Myometrial cell (primary cell): ENCODE measurements at places on chromosomes 16 and 17. TPM values are rescaled to one million over a fixed set of nuclear protein-coding genes. Genes with fewer than 3 reads are reported as not detected.

The WDR90 gene
- 17.6 and 19.3 TPM in 2 replicates for total RNA-seq

The PFAS gene
- 45.9 and 77.3 TPM in 2 replicates for total RNA-seq

The CCDC40 gene
- total RNA-seq = 0.29 and 0.53 TPM in 2 replicates

The CPHXL2 gene
- total RNA-seq = not detected in 2 replicates

The KRTAP4-3 gene
- not detected in 2 replicates for total RNA-seq

The KCNAB3 gene
- total RNA-seq = 0.58 and 1.2 TPM in 2 replicates

The PRSS27 gene
- total RNA-seq = 0.29 and 0.35 TPM in 2 replicates

The HAP1 gene
- not detected in 2 replicates for total RNA-seq

The GSDMA gene
- not detected in 2 replicates for total RNA-seq

The ULK2 gene
- 15.0 and 17.0 TPM in 2 replicates for total RNA-seq

The SRCIN1 gene
- not detected in 2 replicates for total RNA-seq

The CDIP1 gene
- total RNA-seq = 6.6 and 10.1 TPM in 2 replicates

The SLC6A2 gene
- total RNA-seq = not detected in 2 replicates

The TMEM98 gene
- 185 and 206 TPM in 2 replicates for total RNA-seq

The PGP gene
- total RNA-seq = 25.7 and 29.1 TPM in 2 replicates

The POLG2 gene
- 2.3 and 2.6 TPM in 2 replicates for total RNA-seq

The CRHR1 gene
- total RNA-seq = not detected in 2 replicates

The RBFOX1 gene
- 1.2 TPM in 1 of 2 replicates, not detected in the other for total RNA-seq

The BCL6B gene
- 0.18 and 0.58 TPM in 2 replicates for total RNA-seq

The MGAT5B gene
- total RNA-seq = under 0.01 TPM in 1 of 2 replicates, not detected in the other

The TSNAXIP1 gene
- total RNA-seq = under 0.01 and 1.4 TPM in 2 replicates

The GP1BA gene
- total RNA-seq = not detected in 2 replicates

The FADS6 gene
- not detected in 2 replicates for total RNA-seq

The RAMP2 gene
- total RNA-seq = 1.9 and 5.5 TPM in 2 replicates

The MYO15A gene
- 0.58 and 1.4 TPM in 2 replicates for total RNA-seq

The TEKT3 gene
- total RNA-seq = 0.53 TPM in 1 of 2 replicates, not detected in the other

The LGALS9 gene
- 0.18 and 6.9 TPM in 2 replicates for total RNA-seq

The ADAD2 gene
- not detected in 2 replicates for total RNA-seq

The CTF1 gene
- total RNA-seq = 3.9 and 11.2 TPM in 2 replicates

The NOS2 gene
- not detected in 2 replicates for total RNA-seq
